ENCODE measurements at places on chromosomes 4 and X. TPM values are rescaled to one million over a fixed set of nuclear protein-coding genes. Genes with fewer than 3 reads are reported as not detected.
A peak's percentile ranks its signal among the peaks of the same experiment; 100 is the strongest.

The CAPN6 gene
- polyA plus RNA-seq = 0.04 TPM

The MTMR8 gene
- 0.44 TPM for polyA plus RNA-seq

The TRIM75 gene
- polyA plus RNA-seq = not detected

The TMEM271 gene
- not detected for polyA plus RNA-seq

DNA sequence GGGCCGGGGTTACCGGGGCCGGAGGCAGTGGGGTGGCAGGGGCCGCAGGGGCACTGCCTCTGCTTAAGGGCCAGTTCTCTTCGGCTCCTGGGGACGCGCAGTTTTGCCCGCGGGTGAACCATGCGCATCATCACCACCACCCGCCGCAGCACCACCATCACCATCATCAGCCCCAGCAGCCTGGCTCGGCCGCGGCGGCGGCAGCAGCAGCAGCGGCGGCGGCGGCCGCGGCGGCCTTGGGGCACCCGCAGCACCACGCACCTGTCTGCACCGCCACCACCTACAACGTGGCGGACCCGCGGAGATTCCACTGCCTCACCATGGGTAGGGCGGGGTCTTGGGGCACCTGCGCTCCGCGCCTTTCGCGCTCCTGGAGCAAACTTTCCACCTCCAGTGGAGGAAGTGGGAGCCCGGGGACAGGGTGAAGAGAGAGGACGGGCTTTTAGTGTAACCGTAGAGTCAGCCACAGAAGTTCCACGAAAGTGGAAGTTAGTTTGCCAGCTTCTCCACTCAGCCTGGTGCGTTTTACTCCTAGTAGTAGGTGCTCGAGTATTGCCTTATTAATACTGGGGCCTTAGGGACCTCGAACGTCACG lies 729 bp downstream of the GSX2 start:
- DNase-seq = no peak
- H3K27me3 ChIP-seq = peaks cover 92% of the 10 kb centered on the region
- H3K4me1 ChIP-seq = no peaks in the 10 kb centered on the region
- no peaks in the 10 kb centered on the region for H3K36me3 ChIP-seq
- no peak overlapping the region for H3K27ac ChIP-seq

- no peaks in the 10 kb centered on the region for H3K27me3 ChIP-seq
- no peaks in the 10 kb centered on the region for H3K36me3 ChIP-seq
- no peak overlapping the region for H3K27ac ChIP-seq
- DNase-seq = no peak
- no peak overlapping the region for H3K4me3 ChIP-seq
Measured at GRCh38 chrX:41025926-41026701, 59.1 kb upstream of the USP9X start.

DNA sequence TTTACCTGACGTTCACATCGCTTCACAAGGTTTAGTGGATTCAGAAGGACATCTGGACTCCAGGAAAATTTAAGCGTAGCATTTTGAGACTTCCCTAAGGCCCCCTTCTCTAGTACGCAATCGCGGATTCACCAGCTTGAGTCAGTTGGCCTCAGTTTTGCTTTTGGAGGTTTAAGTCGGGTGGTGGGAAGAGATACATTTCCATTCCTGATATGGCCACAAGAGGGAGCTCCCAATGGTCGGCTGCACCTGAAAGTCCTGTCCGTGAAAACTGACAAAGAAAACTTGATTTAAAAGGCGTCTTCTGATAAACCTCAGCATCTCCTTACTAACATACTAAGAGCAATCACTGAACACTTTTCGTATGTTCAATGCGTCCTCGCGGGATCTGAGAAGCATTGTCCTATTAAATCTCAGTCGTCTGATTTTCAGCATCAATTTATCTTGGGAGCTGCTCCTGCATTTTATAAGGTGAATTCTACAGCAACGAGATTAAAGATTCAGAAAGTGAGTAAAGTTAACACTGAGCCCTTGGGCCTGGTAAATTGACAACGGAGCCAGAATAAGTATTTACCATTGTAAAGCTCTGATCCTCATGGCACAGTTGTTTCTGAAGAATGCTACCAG lies 50.6 kb downstream of the LGI2 start:
- no peaks in the 10 kb centered on the region for H3K36me3 ChIP-seq
- H3K27me3 ChIP-seq = no peaks in the 10 kb centered on the region
- H3K4me3 ChIP-seq = peak overlapping the region; percentile 34

GRCh38 chr4:57445686-57446085 lies 335.5 kb upstream of the IGFBP7 start:
- no peaks in the 10 kb centered on the region for H3K36me3 ChIP-seq
- no peaks in the 10 kb centered on the region for H3K27me3 ChIP-seq
- no peak overlapping the region for H3K27ac ChIP-seq
- H3K4me1 ChIP-seq = no peaks in the 10 kb centered on the region
- no peak for DNase-seq

GRCh38 chrX:68901519-68901918 lies 72.7 kb downstream of the EFNB1 start:
- DNase-seq = no peak
- H3K4me3 ChIP-seq = no peak overlapping the region
- H3K36me3 ChIP-seq = no peaks in the 10 kb centered on the region
- H3K27ac ChIP-seq = no peak overlapping the region
- no peaks in the 10 kb centered on the region for H3K27me3 ChIP-seq
- H3K4me1 ChIP-seq = peaks cover 8% of the 10 kb centered on the region

GRCh38 chr4:174929346-174929745 lies 11.2 kb downstream of the ADAM29 start:
- no peaks in the 10 kb centered on the region for H3K27me3 ChIP-seq
- no peaks in the 10 kb centered on the region for H3K36me3 ChIP-seq
- no peak overlapping the region for H3K27ac ChIP-seq
- H3K4me3 ChIP-seq = no peak overlapping the region

Measured in heart left ventricle (tissue), 16 donors.